ENCODE measurements at places on chromosomes 3 and 15.

DNA sequence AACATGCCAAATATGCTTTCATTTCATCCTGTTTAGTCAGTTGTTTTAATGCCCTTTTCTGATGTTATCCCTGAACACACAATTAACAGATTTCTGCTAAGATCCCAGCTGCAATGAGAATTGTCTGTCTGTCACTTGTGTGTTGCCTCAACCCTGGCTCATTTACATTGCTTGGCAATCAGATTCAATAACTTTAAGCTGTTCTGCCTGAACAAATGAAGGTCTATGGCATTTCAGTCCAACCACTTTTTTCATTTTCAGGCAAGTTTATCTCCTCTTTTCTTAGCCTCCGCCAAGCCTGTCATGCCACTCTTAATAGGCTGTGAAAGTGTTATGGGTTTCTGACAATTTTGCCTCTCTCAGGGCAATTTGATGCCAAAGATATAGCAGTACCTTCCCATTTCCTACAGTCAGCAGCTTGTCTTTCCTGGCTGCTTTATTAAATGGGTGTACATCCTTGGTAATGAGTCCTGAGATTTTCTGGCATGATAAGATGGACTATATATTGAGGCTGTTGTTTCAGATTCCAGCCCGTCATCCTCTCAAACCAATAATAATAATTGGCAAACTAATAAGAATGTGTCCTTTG is 68.7 kb upstream of the ADAMTS9 start:
- DNase-seq = no peak

DNA sequence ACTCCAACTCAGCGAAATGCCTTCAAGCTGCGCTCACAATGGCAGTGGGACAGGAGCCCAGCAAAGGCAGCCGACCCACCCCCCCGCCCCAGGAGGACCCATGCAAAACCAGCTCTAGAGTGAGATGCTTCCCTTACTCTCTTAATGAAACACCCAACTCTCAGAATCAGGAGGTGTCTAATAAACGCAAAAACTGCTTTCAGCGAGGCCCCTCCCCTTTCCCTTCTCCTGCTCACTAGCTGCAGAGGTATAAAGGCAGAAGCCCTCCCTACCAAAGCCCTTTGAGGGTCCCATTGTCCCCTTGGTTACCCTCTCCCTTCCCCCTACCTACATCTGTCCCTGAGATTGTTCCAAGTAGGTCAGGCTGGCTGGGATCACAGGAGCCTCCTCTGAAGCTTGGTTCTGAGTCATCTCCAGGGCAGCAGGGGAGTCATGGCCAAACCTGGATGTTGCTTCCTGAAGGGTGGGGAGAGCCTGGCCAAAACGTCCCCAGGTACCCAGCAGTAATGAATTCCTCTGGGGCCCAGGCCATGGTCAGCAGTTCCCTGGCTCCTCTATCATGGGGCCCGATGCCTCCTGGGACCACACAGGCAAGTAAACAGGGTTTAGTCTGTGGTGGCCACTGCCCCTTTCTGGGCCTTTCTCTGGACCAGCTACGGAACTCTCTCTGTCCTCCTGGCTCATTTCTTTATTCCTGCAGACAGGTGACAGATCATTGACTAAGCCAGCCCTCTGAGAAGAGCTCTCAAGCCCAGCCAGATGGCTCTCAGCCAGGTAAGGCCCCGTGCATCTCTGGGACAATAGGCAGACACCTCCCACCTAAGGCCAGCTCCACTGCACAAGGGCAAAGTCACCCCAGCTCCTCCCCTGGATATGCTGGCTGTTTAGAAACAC is 8.6 kb downstream of the KLHL25 start:
- peak; percentile 95 for DNase-seq

DNA sequence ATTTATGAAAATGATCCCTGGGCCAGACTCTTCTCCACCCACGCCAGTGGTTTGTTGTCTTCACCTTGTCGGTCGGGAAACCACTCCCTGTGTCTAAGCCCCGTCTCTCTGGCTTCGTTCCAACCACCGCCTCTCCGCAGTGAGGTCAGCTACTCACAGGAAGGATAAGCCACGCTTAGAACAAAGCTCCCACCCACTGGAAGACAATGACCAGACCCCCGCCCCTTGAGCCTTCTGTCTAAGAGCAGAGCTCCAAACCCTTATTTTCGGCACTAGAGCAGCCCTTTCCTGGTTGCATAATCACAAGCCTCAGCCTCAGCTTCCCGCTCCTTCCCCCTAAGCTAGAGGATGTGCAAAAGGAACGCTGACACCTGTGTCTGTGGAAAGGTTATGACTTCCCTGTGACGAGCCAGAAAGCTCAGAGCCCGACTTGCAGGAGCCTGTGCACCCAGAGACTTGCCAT is 114.9 kb upstream of the MEF2A start:
- peak; percentile 65 for DNase-seq

GRCh38 chr3:127665586-127665985 is 7.2 kb upstream of the ABTB1 start:
- DNase-seq = no peak

DNA sequence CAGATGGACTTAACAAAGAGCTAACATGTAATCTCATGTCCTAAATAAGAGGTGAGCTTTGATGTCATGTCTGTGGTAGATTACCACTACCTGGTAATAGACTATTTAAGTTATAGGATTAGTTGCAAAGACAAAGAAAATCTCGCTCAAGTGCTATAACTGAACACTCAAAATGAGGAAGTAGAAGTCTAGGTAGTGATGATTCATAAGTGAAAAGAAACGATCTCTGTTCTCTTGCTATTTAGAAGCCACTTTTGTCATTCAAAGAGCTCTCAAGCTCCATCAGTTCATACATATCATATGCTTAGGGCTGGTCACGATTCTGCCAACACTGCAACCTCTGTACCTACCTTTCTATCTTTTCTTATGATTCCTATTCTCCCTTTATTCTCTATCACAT is 110.9 kb downstream of the EDEM1 start:
- DNase-seq = peak; percentile 35

DNA sequence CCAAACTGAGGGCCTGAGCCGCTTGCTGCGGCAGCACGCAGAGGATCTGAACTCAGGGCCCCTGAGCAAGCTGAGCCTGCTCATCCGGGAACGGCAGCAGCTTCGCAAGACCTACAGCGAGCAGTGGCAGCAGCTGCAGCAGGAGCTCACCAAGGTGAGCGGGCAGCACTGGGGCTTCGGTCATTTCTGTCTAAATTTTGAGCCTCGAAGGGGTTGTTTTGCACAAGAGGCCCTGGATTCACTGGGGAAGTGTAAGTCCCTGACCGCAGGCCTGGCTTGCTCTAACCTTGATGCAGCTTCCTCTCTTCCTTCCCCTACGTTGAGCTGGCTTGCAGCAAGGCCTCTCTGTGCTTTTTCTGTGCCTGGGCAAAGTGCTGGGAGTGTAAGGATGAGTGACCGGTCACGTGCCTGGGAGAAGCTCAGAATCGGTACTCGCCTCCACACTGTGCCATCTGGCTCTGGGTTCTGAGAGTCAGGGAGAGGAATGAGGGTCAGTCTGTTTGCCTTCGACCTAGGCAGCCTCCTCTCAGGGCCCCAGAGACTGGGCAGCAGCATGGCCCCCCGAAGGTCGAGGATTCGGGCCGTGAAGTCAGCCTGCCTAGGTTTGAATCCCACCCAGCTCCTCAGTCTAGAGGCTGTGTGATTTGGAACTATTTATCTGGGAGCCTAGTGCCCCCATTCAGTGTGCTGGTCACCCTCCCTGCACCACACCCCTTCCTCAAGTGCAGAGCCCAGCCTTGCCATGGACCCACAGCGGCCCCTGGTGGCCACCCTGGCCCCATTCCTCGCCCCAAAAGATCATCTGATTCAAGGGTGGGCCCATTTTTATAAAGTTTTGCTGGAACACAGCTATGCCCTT is 1.4 kb downstream of the FES start:
- peak; percentile 74 for DNase-seq

DNA sequence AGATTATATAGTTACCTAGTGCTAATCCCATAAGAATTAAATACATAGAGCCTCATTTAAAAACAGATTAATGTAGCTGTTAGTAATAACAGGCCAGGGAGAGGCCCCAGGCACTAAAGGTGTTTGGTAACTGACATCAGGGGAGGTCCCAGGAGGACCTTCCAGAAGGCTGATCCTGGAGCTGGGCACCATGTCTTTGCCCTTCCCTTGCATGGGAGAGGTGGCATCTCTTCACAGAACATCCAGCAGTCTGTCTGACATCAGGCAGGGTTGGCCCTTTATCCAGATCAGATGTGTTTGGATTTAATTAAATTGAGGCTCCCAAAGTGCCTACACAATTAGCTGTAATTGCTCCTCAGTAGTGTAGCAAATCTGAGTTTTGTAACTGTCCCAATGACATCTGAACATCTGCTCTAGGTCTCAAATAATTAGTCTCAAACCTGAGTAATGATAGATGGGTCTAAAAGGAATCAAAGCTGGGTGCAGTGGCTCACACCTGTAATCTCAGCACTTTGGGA is 53.0 kb downstream of the RLBP1 start:
- DNase-seq = no peak

DNA sequence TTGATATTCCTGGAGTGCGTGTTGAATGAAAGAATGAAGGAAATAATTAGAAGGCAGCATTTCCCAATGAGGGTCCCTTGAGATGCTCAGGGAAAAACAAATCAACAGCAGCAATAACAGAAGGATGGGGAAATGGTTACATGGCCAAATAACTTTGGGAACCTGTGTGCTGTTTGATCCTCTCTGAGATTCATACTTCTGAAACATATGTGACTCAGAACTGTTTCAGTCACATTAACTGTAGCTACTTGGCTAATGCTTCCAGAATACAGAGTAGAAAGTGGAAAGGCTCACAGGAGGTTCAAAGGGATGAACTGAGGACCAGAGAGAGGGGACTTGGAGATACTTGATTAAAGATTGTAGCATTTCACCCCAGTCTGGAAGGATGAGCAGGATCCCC is 258.2 kb downstream of the SLCO3A1 start:
- no peak for DNase-seq

GRCh38 chr3:133442518-133442917 is 42.7 kb downstream of the BFSP2 start:
- no peak for DNase-seq

DNA sequence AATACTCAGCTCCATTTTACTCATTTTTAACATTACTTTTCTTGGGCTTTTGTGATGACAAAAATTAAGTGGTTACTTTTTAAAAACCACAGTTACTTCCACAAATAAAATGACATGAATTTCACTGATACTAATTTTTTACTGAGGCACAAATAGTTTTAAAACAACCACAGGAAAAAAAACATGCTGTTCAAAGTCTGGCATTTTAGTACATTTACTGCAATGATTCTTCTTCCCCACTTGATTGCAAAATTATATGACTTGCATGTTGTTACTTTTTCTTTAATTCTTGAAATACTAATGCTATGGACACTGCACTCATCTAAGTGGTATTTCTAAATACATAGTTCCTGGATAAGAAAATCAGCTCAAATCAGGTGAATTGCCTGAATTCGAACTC is 24.8 kb upstream of the SLMAP start:
- DNase-seq = no peak

DNA sequence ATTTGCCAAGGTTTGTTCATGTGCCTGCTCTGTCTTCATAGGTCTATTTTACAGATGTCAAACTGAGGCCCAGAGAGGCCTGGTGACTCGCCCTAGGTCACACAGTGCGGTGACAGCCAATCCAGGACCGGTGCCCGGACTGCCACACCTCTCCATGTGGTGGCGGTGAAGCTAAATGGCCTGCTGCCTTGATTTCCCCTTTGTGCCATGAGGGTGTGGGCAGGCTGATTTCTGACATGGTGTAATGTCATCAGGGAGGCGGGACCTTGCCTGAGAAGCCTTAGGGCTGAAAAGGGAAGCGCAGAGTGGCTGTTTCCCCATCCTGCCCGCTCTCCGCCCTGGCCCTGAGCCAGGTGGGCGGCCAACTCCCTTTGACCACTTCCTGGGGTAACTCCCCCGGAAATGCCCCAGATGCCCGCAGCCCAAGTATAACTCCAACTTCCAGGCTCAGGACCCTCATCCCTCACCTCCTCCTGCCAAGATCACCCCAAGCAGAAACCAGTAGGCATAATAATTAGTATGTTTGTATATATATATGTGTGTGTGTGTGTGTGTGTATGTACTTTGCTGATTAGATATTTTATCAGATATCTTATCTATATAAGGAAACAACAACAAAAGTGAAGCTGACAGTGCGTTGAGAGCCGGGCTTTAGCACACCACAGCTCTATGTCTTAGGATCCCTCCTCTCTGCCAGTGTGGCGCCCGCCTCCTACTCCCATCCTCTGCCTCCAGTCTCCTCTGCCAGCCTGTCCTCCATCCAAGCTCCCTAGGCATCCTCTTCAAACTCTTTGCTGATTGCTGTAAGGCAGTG is 63.9 kb downstream of the IQSEC1 start:
- no peak for DNase-seq

DNA sequence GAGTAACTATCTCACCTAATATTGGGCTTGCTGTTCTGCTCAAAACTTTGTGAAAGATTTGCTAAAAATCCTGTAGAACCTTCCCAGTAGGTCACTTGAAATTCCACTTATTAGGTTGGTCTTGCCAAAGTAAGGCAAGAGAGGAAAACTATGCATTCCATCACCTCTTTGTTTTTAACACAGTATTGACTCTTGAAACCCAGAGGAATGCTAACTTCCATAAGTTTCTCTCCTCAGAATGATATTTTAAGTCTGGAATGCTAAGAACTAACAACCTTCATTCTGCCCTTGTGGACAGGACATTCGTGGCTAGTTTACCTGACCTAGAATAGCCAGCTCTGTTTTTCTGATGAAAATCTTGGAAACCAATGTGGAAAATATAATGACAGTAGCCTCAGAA is 154.5 kb downstream of the TMCO5A start:
- DNase-seq = no peak

DNA sequence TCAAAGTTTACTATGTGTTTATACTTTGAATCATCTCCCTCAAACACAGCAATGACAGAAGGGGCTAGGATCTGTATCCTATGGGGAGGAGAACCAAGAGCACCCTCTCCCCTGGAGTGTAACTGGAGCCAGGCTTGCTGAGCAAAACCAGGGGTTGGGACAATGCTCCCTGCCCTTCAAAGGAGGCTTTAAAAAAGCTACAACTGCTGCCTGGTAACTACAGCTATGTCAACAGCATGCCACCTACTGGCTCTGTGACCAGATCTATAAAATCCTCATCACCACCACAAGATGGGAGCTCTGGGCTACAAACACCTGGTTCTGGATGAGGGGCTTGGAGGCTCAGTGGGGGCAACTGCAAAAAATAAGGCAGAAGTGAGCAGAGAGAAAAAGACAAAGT is 61.9 kb downstream of the ANO10 start:
- DNase-seq = peak; percentile 5

- DNase-seq = no peak
Observed at GRCh38 chr3:55245351-55245750, 241.8 kb downstream of the WNT5A start.

Measured in DMS53 (cell line).